ENCODE measurements at places on chromosomes 12 and 14.

- no peak for DNase-seq
These were observed 10.2 kb downstream of the OR6S1 start for GRCh38 chr14:20631023-20631879.

DNA sequence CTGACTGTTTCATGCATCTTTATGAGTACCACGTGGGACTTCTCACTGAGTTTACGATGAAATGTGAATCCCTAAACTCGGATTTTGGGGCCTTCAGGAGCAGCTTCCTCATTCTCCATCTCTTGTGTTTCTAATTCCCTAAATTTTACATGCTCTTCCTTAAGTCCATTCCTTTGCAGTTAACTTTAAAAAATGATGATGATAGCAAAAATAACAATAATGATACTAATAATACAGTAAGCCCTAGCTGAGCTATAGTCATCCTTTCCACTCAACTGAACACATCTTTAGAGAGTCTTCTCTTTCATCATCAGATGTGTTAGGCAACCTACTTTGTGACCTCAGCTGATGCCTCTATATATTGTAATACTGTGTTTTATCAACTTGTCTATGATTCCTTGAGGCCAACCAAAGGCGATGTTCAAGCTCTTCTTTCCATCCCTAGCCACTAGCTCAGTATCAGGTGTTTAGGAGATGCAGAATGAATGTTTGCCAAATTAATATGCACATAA lies 1196.4 kb downstream of the VRK1 start:
- no peak for DNase-seq

DNA sequence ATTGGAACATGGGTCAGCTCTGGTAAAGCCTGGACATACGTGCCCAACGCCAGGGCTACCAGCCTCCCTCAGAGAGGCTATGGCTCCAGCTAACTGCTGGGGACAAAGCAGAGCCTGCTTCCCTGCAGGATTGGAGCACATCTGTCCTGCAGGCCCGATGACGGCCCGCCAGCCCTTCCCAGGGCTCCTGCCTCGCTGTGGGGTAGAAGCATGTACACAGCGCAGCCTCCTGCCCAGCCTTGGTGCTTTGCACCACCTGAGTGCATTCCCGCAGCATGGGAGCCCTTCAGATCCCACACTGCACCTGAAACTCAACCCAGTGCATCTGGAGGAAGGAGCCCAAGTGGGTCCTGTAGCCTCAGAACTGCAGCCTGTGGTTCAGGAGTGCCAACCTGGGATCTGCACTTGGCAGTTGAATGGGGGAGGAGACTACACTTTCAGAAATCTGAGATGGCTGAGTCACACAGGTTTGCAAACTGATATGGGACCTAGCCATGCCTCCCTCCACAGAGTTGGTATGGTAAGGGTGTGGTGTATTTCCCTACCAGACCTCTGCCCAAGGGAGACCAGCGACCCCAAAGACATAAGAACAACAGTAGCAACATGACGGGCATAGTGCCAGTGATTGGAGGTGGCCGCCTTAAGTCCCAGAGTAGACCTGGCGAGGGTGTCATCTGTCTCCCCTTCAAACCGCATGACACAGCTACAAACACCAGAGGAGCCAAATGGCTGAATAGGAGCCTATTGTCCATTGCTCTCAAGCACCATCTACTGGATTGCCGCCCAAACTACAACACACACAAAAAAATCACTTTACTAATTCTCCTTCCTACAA lies 273.9 kb upstream of the MIS18BP1 start:
- peak; percentile 29 for DNase-seq

DNA sequence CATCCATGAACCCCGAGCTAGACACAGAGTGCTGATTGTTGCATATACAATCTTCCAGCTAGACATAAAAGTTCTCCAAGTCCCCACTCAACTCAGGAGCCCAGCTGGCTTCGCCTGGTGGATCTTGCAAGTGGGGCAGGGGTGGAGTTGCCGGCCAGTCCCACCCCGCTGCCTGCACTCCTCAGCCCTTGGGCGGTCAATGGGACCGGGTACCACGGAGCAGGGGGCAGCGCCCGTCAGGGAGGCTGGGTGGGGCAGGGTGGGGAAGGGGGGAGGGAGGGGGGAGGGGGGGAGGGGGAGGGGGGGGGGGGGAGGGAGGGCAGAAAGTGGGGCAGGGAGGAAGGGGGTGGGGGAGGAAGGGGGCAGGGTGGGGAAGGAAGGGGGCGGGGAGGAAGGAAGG lies 63.0 kb downstream of the CCDC60 start:
- DNase-seq, result no peak

GRCh38 chr12:318759-319515 lies 56.3 kb upstream of the SLC6A13 start:
- no peak for DNase-seq

DNA sequence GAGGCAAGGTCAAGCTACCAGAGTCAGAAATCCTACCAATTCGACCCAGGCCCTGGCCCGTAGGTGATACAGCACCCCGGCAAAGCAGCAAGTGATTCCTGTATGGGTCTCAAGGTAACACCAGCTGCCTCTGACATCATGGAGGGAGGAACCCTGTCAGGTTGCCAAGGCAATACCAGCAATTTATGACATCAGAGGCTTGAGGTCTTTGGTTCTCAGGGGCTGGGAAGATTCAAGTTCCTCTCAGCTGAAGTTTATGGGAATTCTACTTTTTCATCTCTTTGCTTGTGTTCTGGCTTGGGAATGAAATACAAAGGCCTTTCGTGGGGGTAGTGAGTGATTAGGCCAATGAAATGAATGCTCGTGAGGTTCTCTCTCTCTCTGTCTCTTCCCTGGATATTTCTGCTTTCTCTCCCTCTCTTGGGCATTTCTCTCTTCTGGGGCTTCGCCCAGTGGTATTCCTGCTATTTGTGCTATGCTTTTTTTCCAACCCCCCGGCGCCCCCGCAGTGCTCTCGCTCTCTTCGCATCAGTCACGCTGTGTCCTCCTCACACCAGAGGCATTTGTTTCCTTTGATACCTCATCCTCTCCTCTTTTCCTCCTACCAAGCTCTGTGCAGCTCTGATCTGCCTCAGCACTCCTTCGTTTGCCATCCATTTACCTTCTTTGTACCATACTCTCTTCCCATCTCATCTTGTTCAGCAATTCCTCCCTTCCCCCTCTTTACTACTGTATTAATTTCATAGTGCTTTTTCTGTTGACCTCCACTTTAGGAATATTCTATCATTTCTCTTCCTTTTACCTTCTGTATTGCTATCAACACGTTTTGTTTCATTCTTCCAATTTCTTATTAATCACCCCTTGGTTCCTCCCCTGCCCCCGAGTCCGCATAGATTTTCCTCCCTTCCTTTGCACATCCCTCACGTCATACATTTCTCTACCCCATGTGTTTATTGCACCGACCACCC lies 2.9 kb downstream of the ZFHX2 start:
- DNase-seq, result no peak

GRCh38 chr14:105383083-105383730 lies 15.1 kb upstream of the TEX22 start:
- no peak for DNase-seq

GRCh38 chr12:52601671-52602070 lies 408 bp upstream of the KRT72 start:
- DNase-seq, result no peak

GRCh38 chr14:62629176-62629725 lies 416.0 kb downstream of the KCNH5 start:
- DNase-seq, result no peak

DNA sequence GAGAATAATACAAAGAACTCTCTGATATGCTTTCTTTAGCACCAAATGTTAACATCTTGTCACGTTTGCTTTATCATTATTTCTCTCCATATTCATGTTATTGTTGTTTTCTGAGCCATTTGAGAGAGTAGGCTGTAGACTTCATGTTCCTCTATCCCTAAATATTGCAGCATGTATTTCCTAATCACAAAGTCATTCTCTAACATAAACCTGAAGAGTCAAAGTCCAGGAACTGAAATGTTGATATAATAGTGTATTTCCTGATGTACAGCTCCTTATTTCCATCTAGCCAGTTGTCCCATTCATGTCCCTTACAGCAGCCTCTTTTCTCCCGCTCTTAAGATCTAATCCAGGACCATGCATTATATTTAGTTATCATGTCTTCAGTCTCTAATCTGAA lies 72.8 kb downstream of the SPATS2 start:
- DNase-seq, result no peak

- no peak for DNase-seq
These were observed 27.3 kb upstream of the TBC1D30 start for GRCh38 chr12:64797156-64797555.

- DNase-seq, result peak; percentile 81
These were observed at the start of gene PELI2 for GRCh38 chr14:56117765-56118610. Gene PELI2 (plus strand): TSS chr14:56118411. CDS start chr14:56118661, 250 bp downstream.

DNA sequence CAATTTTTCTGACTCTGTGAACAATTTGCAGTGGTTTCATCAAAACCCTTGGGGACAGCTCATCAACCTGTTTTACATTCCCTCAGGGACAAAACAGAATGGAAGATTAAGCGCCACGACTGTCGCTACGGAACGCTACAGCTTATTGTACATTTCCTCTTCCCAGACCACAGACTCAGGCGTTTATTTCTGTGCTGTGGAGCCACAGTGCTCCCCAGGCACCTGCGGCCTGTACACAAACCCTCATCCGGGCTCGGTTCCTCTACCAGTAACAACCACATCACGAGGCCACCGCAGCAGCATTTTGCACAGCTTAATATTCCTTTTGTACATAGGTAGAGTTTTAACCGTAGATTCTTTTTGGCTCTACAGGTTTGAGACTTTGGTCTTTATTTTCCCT lies 397.4 kb upstream of the OR4E1 start:
- no peak for DNase-seq

GRCh38 chr12:104956870-104957718 lies 996 bp downstream of the SLC41A2 start:
- no peak for DNase-seq

DNA sequence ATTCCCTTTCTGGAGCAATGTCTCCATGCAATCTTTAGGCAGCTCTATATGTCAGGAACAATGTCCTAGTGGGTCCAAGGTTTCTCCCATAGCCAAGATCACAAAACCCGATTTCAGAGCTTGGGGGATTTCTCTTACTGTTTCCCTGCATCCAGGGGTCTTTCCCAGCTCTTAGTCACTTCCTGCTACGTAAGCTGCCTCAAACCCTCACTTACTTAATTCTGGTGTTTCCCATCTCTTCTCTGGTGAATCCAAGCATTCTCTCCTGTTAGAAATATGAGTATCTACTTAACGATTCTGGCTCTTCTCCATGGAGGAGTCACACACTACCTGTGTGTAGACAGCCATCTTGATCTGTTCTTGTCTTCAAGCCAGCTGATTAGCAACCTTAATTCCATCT lies 80.0 kb downstream of the IFNG-AS1 start:
- no peak for DNase-seq

DNA sequence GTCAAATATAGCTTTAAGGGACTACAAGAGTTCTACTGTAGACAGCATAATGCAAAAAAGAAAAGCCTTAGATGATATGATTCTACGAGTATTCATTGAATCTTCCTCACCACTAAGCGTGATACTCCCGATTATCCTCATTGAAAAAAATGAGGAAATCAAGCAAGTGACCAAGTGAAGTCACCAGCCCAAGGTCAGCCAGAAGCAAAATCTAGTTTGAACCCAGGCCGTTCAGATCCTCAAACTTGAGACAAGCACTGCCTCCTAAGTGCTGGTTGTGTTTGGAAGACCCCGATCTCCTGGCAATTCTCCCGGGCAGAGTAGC lies 845 bp downstream of the GIT2 start:
- no peak for DNase-seq

DNA sequence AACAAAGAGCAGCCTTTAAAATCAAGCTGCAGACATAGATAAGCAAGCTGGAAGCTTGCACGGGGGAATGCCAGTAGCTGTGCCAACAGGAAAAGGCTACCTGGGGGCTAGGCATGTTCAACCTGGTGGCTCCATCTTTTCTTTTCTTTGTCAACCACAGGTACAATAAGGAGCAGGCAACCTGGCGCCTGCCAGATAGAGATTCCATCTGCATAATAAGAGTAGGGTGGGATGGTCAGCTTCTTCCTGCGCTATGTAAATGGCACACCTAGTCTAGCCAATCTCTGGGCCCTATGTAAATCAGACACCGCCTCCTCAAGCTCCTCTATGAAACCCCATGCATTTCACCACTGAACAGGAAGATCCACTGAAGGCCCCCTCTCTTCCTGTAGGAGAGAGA lies 87.4 kb upstream of the PKP2 start:
- DNase-seq, result no peak

GRCh38 chr12:51593539-51593938 lies 2.5 kb downstream of the SCN8A start:
- DNase-seq, result no peak

- no peak for DNase-seq
These were observed 448.1 kb downstream of the ADAMTS20 start for GRCh38 chr12:43103866-43104265.

GRCh38 chr14:38394064-38394463 lies 138.2 kb upstream of the CLEC14A start:
- no peak for DNase-seq

GRCh38 chr14:68678471-68678870 lies 114.4 kb downstream of the ZFP36L1 start:
- DNase-seq, result no peak

DNA sequence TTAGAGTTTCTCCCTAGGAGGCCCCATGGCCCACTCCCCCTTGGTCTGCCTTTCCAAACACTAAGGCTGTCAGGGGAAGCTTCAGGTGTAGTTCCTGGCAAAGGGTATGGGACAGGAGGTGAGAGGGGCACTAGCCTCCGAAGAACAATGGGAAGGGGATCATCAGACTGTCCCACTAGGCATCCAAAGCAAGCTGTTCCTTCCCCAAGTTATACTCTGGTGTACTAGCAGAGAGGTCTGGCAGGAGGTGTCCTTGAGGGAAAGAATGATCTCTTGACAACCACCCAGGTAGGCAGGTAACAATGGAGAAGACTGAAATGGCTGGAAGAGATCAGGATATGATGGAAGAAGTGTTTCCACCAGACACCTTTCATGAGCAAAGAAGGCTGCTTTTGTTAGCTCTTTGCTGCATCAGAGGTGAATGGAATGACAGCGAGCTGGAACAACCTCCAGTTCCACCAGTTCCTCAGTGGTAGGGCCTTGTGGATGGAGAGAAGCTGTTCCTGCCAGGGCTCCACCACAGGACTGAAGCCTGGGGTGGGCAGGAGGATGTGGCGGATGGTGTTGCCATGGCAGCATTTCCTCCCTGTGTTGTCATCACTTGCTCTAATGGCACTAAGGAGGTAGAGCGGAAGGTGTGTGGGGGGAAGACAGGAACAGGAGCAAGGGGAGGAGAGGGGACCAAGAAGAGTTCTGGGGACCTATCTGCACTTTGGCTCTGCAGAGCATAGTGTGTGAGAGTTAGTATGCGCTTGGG lies 2.3 kb upstream of the AGAP2 start:
- DNase-seq, result no peak

- DNase-seq, result no peak
These were observed 156.0 kb downstream of the SAMD4A start for GRCh38 chr14:54722791-54723432.

DNA sequence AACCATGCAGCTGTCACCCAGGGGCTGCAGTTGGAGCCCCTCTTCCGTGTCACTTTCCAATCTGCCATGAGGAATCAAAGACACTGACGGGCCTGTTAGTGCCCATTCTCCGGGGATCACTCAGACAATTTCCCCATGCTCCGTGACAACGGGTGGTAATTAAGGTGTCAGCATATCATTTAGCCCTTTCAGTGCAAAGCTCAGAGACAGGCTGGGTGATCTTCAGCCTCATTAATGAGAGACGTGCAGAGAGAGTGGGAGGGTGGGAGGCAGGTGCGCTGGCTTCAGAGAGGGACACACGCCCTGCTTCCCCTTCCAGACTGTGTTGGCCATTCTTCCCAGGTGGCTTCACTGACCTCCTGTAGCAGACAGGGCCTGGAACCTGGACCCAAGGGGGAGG lies 58.7 kb downstream of the MVK start:
- DNase-seq, result no peak

GRCh38 chr12:15318841-15319240 lies 3.5 kb upstream of the PTPRO start:
- peak; percentile 43 for DNase-seq

GRCh38 chr14:65536781-65537423 lies 124.4 kb downstream of the FUT8 start:
- no peak for DNase-seq

Measured in NCI-H1092 (cell line).